ENCODE measurements at places on chromosomes 1 and 21. TPM values are rescaled to one million over a fixed set of nuclear protein-coding genes. Genes with fewer than 3 reads are reported as not detected.

DNA sequence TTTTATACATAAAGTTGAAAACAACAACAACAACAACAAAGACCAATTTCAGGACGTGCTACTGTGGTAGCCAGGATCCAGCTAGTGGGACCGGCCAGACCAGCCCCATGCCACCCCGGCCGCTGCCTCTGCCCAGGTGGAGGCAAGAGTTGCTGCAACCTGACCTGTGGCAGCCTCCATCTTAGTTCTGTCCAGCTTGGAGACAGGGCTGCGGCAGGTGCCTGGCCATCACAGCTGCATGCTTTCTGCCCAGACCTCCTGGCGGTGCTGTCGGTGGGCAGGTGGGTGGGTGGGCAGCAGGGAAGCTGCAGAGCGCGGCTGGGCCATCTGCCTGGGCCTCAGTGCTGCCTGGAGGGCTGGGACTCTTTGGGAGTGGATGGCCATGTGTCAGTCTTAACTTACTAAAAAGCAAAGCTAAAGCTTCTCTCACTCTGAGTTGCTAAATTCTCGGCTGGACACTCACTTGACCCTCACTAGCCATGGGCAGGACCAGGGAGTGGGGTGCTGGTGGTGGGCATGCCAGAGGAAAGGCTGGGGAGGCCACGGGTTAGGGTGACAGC, 38.6 kb downstream of the KIAA1614 start:
- no peak overlapping the region for H3K27ac ChIP-seq
- H3K36me3 ChIP-seq: no peaks in the 10 kb centered on the region
- no peaks in the 10 kb centered on the region for H3K27me3 ChIP-seq

TMEM51 gene
- 25.0 TPM for total RNA-seq

- H3K27me3 ChIP-seq: no peaks in the 10 kb centered on the region
- DNase-seq: no peak
- H3K4me3 ChIP-seq: no peak overlapping the region
- no peak overlapping the region for H3K27ac ChIP-seq
- H3K36me3 ChIP-seq: no peaks in the 10 kb centered on the region
These were observed 1535.7 kb downstream of the BRINP3 start for GRCh38 chr1:188941986-188942385.

LCE1B gene
- not detected for total RNA-seq

DNA sequence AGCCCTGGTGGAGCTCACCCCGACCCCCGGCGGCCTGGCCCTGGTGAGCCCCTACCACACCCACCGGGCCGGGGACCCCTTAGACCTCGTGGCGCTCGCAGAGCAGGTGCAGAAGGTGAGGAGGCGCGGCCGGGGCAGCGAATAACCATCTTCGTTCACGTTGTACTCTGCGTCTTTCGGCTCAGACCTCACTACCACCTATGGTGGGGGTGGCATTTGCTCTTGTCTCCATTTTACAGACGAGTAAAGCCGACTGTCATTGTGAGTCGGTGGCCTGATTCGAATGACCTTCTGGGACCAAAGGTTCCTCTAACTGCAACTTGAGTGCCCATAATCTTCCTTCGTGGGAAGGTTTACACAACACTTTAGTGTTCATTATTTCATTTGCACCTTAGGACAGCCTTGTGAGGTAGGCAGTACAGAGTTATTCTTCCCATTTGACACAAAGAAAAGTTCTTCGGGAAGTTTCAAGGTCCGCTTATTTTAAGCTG, 506 bp downstream of the C1orf50 start:
- H3K36me3 ChIP-seq: no peaks in the 10 kb centered on the region
- H3K27me3 ChIP-seq: no peaks in the 10 kb centered on the region
- peak overlapping the region; percentile 90 for H3K4me3 ChIP-seq
- H3K4me1 ChIP-seq: peaks cover 13% of the 10 kb centered on the region
- no peak for DNase-seq

GRCh38 chr1:162861101-162861500, at the start of gene CCDC190:
TSS of gene CCDC190 (minus strand) at chr1:162861175. CDS start at chr1:162859646, 1,529 bp downstream.
- no peak within 1 kb of the TSS for H3K27ac ChIP-seq
- no peak for DNase-seq
- H3K36me3 ChIP-seq: no peaks in the 10 kb centered on the region
- no peak within 1 kb of the TSS for H3K4me3 ChIP-seq

UBE2U gene
- not detected for total RNA-seq
